ENCODE measurements at places on chromosomes 13 and 19.

DNA sequence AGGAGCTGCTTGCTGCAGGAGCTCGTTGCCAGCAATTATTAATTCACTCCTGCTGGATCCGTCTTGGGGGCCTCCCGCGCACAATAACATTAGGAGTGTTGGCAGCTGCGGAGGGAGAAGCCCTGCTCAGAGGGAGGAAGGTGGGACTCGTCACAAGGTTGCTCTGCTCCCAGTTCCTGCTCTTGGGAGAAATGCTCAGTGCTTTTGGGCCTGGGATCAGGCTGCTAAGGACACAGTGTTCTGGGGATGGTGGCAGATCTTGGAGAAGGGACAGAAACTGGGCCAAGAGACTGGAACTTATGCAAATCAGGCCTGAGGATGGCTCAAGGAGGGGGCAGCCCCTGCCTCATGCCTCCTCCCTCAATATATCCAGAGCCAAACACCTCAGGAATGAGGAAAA is 78.9 kb upstream of the OLFM4 start:
- DNase-seq = no peak

GRCh38 chr19:3125900-3126524 is 9.8 kb upstream of the GNA15 start:
- DNase-seq = peak; percentile 57

GRCh38 chr13:27979001-27979643 is 9.4 kb downstream of the URAD start:
- no peak for DNase-seq

- no peak for DNase-seq
Observed at GRCh38 chr19:32012206-32012605, 333.2 kb upstream of the ZNF507 start.

DNA sequence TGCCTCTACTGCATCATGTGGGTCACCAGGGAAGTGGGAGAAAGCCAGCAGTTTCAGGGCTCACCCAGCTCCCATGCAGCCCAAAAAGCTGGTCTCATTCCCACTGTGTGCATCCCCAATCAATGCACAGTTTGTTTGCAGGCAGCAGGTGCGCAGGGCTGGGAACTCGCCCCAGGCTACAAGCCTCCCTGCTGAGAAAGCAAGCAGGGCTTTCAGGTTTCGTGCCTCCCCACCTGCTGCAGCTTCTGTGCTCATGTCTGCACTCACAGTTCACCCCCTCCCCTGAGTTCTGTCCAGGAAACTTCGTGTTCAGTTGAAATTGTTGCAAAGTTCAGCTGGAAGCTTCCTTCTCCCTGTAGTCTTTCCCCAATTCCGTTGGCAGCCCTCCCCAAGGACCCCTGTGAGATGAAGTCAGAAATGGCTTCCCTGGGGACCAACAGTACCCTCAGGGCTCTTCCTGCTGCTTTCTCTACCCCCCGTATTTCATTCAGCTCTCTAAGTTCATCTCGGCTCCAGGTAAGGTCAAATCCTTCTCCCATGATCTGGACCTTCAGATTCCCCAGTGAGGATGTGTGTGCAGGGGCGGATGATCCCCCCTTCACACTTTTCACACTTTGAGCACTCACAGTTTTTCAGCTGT is 10.3 kb upstream of the KLK3 start:
- DNase-seq = peak; percentile 66

GRCh38 chr13:49528161-49528560 is 32.4 kb downstream of the PHF11 start:
- DNase-seq = no peak

DNA sequence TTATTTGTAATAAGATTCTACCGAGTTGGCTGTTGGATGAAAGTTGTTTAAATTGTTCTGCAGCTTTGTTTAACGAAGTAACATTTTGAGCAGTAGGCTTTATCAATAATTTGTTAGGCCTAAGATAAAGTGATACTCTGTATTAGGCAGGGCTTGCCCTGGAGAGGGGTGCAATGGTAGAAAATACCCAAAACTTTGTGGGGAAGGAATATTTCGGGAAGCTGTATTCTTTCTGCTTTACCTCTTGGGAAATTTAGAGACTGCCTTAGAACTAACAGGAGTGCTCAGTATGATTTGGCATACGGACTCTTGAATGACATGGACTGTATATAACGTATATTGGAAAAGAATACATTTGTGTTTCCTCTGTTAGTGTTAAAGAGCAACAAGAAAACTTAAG is 2.5 kb downstream of the PDS5B start:
- DNase-seq = no peak

- no peak for DNase-seq
Observed at GRCh38 chr13:19586904-19587634, 25.7 kb upstream of the TPTE2 start.

DNA sequence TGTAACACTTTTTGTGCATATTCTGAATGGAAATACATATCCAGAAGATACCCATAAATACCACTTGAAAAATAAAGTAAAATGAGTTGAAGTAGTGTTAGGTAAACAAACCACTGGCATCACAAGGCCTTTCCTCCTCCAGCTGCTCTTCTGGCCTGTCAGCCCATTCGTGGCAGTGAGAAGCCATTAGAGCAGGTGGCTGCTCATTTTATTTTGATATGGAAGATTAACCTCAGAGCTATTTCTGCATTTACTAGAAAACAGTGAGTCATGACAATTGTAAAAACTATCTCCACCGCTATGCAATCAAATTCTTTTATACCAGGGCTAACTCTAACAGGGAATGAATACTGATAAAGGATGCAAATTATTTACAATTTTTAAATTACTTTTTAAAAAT is 2898.1 kb downstream of the PCDH9 start:
- no peak for DNase-seq

GRCh38 chr13:73970421-73971055 is 163.7 kb downstream of the KLF12 start:
- no peak for DNase-seq

- DNase-seq = no peak
Observed at GRCh38 chr13:57326532-57326931, 159.5 kb downstream of the PRR20E start.

DNA sequence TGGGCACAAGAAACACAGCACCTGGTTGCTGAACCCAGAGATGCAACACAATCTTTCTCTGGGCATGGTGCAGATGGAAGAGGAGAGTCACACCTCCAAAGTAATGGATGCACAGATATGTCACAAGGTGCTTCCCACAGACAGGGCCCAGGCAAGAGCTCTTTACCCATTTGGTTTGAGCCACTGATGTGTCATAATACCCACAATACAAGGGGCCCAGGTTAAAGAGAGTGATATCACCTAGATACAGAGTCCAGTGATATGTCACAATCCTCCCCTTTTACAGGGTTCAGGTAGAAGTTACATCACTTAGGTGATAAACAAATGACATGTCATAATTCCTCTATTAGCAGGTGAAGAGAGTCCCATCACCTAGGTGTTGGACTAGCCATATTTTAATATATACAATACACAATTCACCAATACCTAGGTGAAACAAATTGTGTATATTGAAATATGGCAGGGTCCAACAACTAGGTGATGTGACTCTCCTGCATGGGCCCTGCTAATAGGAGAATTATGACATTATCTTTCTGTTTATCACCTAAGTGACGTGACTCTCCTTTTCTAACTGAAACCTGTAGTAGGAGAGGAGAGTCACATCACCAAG is 5.6 kb upstream of the ZNF43 start:
- DNase-seq = no peak

DNA sequence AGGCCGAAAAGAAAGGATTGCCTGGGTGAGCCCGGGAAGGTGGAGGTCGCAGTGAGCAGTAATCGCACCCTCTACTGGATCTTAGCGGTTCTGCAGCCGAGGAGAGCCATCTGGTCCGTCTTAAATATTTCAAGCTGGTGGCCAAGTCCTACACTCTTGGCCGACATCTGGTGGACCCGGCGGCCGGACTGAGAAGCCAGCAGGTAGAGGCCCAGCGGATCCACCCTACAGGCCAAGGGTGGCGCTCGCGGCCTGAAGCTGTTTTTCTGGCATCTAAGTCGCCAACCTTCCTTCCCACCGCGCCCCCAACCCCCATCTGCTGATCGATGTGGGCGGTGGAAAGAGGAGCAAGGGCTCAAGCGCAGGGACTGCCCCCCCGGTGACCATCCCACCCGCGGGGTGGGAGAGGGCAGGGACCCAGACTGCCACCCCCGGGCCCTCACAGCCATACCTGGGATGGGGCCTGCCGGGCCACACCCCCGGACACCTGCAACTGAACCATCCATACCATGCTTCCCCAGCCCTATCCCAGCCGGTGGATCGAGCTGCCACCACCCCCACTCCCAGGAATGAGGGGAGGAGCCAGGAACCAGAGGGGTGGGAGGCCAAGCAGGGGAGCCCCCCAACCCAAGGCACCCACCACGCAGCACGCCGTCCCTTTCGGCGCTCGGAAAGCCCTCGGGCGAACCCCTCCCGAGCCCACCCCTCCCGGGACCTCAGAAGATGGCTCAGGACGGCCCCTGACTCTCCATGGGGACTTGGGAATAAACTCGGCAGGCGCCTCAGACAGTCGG is 46.3 kb upstream of the ZNF730 start:
- DNase-seq = no peak

DNA sequence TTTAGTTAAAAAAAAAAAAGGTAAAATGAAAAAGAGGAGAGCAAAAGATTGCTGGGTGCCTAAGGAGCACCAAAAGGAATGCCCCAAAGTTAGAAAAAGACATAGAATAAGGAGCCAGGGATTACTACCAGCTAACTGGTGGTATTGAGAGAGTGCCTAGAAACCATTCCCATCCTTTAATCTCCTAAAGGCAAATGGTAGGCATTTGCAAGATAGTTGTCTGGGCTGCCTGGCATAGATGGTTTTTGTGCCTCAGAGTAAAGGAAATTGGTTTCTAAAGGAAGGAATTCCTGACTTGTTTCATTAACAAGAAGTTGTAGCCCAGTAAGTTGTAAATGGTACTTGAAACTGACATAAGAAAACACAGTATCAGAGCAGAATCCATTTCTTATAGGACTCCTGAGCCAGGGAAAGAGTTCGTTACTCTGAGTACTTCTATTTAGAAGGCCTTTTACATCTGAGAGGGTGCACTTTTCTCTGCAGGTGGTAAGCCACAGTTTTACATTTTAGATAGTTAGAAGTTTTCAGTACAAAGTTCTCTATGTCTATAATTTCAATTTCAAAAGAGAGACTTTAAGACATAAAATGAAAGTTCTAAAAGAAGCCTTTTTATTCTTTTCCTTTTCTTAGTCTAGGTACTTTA is 92.6 kb downstream of the OLFM4 start:
- DNase-seq = no peak

DNA sequence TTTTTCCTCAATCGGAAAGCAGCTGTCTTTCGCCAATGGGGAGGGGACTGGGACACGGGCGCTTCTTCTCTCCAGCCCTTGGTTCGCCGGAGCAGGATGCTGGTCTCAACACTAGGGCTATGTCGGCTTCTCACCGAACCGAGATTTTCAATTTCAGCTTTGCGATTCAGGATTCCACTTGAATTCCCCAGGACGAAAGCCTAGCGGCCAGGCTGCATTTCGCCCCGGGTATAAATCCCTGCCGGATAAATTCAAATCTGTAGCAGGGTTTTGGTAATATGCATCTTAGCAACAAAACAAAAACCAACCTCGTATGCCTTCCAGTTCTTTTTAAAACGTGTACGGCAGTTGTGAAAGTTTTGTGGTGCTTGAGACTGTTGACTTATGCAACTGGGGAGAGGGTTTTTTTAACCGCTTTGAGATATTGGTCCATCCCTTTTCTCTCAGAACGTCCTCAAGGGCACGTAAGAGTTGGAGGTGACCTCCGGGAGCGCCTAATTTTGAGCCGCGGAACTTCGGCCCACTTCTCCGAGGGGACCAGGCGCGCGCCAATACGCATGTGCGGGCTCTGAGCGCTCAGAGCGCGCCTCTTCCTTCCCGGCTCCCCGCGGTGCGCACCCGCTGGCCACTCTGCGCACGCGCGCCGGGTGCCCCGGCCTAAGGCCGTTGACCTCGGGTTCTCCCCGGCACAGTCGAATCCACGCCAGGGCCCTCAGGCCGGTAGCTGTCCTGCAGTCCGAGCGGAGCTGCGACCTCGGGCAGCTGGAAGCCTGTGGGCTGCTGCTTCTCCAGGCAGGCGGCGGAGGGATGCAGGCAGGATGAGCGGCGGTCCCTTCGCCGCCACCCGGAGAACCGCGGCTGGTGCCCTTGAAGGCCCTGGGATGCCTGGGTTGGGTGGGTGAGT is 7.6 kb downstream of the POU4F1 start:
- no peak for DNase-seq

DNA sequence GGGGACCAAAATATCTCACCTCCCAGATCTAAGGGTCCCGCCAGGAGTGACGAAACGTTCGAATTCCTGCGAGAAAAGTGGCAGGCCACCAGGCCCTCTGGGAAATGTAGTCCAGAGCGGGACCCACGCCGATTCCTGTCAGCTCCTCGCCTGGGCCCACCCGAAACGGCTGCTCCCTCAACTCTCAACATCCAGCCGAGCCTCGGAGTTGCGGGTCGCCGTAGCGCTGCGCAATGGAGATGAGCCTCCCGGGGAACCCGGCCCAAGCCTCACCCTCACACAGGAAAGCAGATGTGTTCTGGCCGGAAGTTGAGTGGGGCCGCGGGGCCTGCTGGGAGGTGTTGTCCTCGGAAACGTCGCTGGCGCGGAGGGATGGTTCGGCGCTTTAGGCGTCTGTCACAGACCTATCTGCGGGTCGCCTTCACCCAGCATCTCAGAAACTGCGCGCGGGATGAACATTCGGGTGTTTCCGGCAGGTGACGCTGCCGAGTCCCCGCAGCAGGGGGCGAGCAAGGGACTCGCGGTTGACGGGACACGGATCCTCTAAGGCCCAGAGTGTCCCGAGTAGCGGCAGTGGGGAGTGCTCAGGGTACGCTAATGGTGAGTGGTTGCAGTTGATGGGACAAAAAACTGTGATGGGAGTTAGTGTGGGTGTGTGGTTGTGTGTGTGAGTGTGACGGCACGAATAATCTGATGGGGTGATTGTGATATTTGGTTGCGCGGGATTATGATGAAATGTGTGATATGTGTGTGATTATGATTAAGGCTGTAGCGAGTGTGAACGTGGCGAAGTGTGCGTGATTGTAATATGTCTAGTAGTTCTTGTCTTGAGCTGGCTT is at the start of the genes ZNF568 and ZNF829:
Gene ZNF568, plus strand, starts transcription at position 341 of the 839 bp plus-strand sequence. CDS start 6,439 bp downstream, outside the sequence.
Gene ZNF829, minus strand, starts transcription at position 300 of the 839 bp plus-strand sequence. CDS start 1,124 bp downstream, outside the sequence.
- peak; percentile 50 for DNase-seq

DNA sequence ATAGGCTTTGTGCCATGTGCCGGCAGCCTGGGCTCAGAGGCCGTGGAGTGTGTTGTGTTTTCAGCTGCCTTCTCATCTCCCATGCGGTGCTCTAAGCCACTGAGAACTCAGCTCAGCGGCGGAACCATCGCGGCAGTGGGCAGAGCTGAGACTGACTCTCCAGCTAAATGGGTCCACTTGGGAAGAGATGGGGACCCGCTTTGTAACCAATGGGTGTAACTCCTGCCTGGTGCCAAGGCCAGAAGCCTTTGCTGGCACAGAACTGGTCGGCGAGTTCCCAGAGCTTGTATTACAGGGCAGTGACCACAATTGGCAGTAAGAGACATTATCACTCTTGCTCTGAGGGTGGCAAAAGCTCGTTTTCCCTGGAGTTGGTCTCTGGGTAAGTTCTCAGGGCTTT is 183.0 kb downstream of the STK24 start:
- no peak for DNase-seq
